Pancreas (tissue), 10 donors: ENCODE measurements at places on chromosomes 2 and 18. TPM values are rescaled to one million over a fixed set of nuclear protein-coding genes. Genes with fewer than 3 reads are reported as not detected.

DNA sequence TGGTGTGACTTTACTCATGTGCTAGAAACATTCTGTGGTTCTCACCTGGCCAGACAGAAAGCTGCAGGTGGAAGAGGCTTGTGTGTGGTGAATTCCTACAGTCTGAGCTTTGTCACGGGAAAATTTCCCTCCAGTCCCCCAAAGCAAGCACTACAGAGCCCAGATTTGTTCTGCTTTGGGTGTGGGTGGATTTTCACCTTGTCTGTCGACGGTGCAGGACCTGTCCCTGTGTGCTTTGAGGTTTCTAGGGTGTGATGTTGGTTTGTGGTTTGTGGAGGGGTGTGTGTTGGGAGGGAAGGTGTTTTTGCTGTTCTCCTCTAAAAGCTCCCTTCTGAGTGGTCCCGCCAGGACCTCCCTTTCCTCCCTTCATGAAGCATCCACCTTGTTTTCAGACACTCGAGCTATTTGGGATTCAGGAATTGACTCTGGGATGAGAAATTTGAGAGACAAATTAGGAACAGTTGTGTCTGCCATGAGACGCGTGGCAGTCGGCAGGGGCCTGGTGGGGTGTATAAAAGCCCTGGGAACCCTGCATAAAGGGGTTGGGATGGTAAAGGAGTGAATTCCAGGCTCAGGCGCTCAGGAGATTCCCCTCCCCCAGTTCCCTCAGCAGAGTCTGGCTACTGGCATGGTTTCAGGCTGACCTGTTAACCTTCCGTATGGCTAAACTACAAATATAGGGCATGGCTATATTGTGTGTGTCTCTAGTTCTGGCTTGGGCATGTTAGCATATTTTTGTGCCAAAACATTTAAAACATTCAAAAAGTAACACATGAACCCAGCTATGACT, 65.5 kb downstream of the DGKD start:
- no peaks in the 10 kb centered on the region for H3K27me3 ChIP-seq
- H3K36me3 ChIP-seq: no peaks in the 10 kb centered on the region
- H3K4me3 ChIP-seq: no peak overlapping the region
- no peak for DNase-seq
- peaks cover 5% of the 10 kb centered on the region for H3K4me1 ChIP-seq

Gene CFAP221
- 25.3 TPM for polyA plus RNA-seq

Gene PSMA8
- not detected for polyA plus RNA-seq

DNA sequence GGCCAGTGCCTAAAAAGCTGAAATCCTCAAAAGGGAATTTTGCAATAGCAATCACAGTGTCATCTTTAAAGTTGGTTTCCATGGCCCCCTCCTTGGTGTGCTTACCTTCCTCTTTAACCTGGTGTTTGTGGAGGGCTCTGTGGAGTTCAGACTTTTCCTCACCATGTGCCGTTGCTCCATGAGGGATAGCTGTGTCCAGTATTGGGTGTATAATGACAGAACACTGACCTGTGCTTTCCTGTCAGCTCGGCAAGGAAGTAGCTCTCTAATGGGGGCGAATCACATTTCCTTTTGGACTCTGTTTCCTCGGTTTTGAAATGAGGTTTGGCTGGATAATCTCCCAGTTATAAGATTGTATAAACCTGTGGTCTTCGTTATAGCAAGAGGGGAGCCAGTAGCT, 166.0 kb upstream of the DAPL1 start:
- peaks cover 16% of the 10 kb centered on the region for H3K36me3 ChIP-seq
- H3K27ac ChIP-seq: no peak overlapping the region
- H3K4me1 ChIP-seq: no peaks in the 10 kb centered on the region

GRCh38 chr2:175601969-175602368, 400.1 kb downstream of the LNPK start:
- no peak overlapping the region for H3K4me3 ChIP-seq
- H3K27ac ChIP-seq: no peak overlapping the region
- H3K36me3 ChIP-seq: no peaks in the 10 kb centered on the region
- no peaks in the 10 kb centered on the region for H3K4me1 ChIP-seq
- H3K27me3 ChIP-seq: no peaks in the 10 kb centered on the region

- H3K4me1 ChIP-seq: no peaks in the 10 kb centered on the region
- no peaks in the 10 kb centered on the region for H3K27me3 ChIP-seq
- no peaks in the 10 kb centered on the region for H3K36me3 ChIP-seq
- DNase-seq: no peak
Measured at GRCh38 chr2:123656590-123656989, 368.5 kb upstream of the CNTNAP5 start.

GRCh38 chr2:164840458-164840929, 1.1 kb downstream of the COBLL1 start:
- peak; percentile 87 for DNase-seq
- no peaks in the 10 kb centered on the region for H3K27me3 ChIP-seq
- H3K4me1 ChIP-seq: peaks cover 22% of the 10 kb centered on the region
- peak overlapping the region; percentile 99 for H3K27ac ChIP-seq

DNA sequence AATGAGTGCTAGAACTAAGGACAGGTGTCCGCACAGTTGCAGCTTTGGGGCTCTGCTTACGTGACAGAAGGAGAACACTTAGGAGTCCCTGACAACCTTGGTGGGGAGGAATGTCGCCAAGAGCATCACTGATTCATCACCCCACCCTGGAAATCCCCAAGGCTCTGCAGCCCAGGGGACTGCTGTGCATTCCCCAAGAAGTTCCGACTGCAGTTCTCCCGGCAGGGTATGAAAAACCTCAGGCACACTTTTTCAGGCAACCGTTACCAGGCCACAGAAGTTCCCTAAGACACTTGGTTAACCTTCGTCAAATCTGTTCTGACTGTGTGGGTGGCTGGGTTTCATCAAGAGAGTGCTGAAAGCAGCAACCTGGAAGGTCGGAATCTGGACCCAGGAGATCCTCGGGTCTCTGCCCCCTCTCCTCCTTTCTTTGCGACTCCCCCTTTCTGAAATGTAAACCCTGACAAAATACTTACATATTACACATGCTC, 192.1 kb upstream of the CXCR4 start:
- no peaks in the 10 kb centered on the region for H3K36me3 ChIP-seq
- H3K27me3 ChIP-seq: no peaks in the 10 kb centered on the region
- no peak overlapping the region for H3K4me3 ChIP-seq
- H3K27ac ChIP-seq: no peak overlapping the region

DNA sequence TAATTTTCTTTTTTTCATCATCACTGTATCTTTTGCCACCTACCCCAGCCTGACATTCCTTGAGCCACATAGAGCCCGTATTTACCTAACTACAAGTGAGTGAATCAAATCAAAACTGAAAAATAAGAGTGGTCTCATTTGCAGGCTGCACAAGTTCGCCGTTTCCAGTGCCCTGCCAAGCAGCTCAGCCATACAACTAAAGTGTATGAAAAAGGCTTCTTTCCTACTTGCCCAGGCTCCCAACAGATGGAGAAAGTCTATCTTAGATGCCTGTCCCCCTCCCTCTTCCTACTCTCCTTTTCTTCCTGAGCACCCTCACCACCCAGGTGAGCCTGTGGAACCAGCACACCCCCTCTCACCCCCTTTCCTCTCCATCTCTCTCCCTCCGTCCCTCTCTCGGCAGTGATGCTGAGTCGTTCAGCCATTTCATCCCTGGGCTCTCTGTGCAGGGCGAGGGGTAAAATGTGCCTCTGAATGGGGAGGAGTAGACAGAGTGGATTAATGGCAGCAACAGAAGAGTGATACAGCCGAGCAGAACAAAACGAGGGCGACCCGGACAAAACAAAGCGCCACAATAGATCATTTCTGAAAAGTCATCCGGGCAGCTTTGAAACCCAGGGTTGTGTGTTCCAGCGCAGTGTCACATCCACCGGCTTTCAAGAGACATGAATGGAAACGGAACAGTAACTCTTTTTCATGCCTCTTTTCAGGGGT, 65.0 kb upstream of the POU3F3 start:
- H3K36me3 ChIP-seq: no peaks in the 10 kb centered on the region
- no peak for DNase-seq
- H3K27ac ChIP-seq: no peak overlapping the region

DNA sequence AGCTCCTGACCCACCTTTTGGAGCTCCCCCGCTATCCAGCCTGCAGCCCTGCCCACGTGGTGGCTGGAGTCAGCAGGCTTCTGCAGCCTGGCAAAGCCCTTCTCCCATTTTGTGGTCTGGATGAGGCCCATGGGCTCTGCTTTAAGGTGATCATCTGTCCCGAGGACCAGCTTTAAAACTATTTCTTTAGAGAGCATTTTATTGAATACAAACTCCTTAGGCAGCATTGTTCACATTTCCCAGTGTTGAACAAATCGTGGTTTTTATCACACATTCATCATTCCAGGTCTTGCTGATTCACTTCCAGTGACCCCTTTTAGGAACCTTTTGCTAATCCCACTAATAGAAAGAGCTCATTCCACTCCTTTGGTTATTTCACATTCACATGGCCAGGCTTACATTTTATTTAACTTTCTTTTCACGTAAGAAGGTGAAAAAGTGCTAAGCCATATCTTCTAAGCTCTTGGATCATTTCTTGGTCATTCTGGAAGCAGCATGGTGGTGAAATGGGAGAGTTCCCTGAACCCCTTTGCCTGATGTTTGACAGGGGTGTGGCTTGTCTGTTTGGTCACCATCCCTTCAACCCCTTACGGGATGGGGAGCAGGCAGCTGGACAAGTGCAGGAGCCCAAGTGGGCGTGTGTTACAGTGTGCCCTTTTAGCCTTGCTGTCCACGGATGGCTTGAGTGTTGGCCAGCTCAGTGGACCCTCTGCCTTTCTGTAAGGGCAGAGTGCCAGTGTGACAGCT, 80.4 kb upstream of the RAPGEF4 start:
- no peak overlapping the region for H3K27ac ChIP-seq
- H3K4me1 ChIP-seq: no peaks in the 10 kb centered on the region
- no peak overlapping the region for H3K4me3 ChIP-seq
- H3K27me3 ChIP-seq: no peaks in the 10 kb centered on the region
- H3K36me3 ChIP-seq: no peaks in the 10 kb centered on the region

- no peaks in the 10 kb centered on the region for H3K4me1 ChIP-seq
- no peak overlapping the region for H3K27ac ChIP-seq
- no peaks in the 10 kb centered on the region for H3K27me3 ChIP-seq
- H3K4me3 ChIP-seq: no peak overlapping the region
- H3K36me3 ChIP-seq: no peaks in the 10 kb centered on the region
- DNase-seq: no peak
Measured at GRCh38 chr2:68709421-68709911, 25.1 kb upstream of the ARHGAP25 start.

Gene VIL1
- 12.6 TPM for polyA plus RNA-seq

DNA sequence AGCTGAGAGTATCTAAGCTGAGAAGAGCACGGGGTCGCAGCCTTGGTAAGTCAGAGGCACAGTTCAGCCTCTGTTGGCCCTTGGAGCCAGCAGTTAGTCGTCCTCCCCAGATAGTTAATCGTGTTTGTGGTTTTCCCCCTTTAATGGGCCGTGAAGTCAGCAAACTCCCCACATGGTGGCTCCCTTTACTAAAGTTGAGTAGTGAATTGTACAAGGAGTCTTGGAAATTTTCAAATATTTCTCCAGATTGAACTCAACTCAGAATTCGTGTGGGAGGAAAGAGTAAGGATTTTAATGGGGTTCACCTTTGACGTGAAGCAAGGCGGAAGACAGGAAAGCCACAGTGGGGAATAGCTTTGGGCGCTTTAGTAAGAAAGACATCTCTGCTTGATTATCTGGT, 2.4 kb upstream of the ADCYAP1 start:
- no peak overlapping the region for H3K27ac ChIP-seq
- peaks cover 42% of the 10 kb centered on the region for H3K27me3 ChIP-seq
- H3K4me3 ChIP-seq: no peak overlapping the region
- DNase-seq: no peak

GRCh38 chr2:197308585-197308984, 2.0 kb downstream of the ANKRD44 start:
- no peaks in the 10 kb centered on the region for H3K27me3 ChIP-seq
- DNase-seq: no peak
- peaks cover 6% of the 10 kb centered on the region for H3K4me1 ChIP-seq
- peak overlapping the region; percentile 77 for H3K4me3 ChIP-seq
- no peaks in the 10 kb centered on the region for H3K36me3 ChIP-seq
- no peak overlapping the region for H3K27ac ChIP-seq

Gene GPR39
- polyA plus RNA-seq: 3.1 TPM

DNA sequence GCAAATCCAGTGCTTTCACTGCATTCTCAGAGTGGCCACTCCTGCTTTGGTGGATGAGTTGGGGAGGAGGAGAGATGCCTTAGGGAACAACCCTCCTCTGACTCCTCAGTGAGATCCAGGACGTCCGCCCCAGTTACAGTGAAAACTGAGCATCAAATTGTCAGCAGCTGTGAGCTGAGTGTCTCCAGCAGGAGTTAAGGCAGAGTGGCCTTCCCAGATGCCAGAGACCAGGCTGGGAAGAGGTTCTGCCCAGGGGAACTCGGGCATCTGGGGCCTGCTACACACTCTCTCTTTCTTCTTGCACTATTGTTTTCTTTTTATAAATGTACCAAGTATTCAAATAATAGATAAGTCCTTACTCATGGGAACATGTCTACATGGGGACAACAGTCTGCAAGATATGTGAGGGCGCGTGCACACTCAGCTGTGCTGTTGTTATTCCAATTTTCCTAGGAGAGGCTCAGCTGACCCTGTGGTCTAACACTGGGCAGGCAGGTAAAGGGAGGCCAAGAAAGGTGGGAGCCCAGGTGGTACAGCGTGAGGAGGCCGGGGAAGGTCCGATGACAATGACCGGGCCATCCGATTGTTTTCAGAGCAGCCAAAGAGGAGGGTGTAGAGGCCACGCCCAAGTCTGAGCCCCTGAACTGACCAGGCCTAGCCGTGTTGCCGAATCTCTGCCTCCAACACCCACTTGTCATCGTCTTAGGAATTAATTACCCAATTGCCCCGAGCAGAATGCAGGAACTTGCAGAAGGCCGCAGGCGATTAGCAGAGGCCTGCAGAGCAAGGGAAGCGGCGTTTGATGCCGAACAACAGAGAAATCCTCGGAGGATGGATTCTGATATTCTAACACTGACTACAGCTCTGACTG, 166.9 kb downstream of the ANAPC1 start:
- H3K4me3 ChIP-seq: no peak overlapping the region
- no peaks in the 10 kb centered on the region for H3K4me1 ChIP-seq
- no peaks in the 10 kb centered on the region for H3K36me3 ChIP-seq
- H3K27ac ChIP-seq: no peak overlapping the region
- H3K27me3 ChIP-seq: no peaks in the 10 kb centered on the region
- DNase-seq: no peak

DNA sequence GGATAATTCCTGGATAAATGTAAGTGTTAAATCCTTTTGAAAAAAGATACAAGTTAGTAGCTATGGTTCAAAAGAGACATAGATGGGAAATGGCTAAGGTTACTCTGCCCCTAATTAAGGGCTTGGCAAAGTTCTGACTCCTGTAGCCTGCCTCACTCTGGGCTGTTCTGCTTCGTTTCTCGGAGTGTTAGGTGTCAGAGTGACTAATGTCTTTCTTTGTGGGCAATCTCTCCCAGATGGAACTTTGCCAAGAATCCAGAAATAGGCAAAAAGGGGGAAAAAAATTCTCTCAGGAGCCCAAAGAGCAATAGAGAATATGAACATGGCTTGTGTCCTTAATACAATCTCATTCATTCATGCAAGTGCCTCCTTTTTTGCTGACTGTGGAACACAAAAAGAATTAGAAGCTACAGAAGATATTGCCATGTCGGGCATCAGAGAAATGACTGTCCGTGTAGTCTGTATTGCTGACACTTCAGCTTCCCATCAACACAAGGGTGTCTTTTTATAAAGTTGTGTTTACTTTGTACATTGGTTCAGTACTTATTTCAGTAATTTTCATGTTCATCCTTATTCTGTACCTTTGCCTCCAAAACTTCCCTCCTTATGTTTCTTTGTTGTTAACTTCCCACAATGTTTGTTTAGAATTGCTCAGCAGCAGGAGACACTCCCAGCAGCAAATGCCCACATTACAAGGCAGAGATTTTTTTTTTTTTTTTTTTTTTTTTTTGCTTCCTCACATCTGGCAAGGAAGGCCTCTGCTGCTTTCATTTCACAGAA, 134.0 kb downstream of the FTCDNL1 start:
- H3K4me1 ChIP-seq: no peaks in the 10 kb centered on the region
- no peaks in the 10 kb centered on the region for H3K27me3 ChIP-seq
- no peak for DNase-seq
- no peaks in the 10 kb centered on the region for H3K36me3 ChIP-seq
